Dermis blood vessel endothelial cell (primary cell): ENCODE measurements at places on chromosomes 11 and 22. TPM values are rescaled to one million over a fixed set of nuclear protein-coding genes. Genes with fewer than 3 reads are reported as not detected.

The PTPN5 gene
- not detected in 2 replicates for total RNA-seq

The NPTXR gene
- 0.34 and 0.84 TPM in 2 replicates for total RNA-seq

The SCT gene
- not detected in 2 replicates for total RNA-seq

The SLC43A3 gene
- total RNA-seq = 57.7 and 101 TPM in 2 replicates

The MS4A3 gene
- total RNA-seq = not detected in 2 replicates

The CHADL gene
- 1.1 and 2.0 TPM in 2 replicates for total RNA-seq
